Fibroblast of lung (primary cell): ENCODE measurements at places on chromosomes 4 and X.

DNA sequence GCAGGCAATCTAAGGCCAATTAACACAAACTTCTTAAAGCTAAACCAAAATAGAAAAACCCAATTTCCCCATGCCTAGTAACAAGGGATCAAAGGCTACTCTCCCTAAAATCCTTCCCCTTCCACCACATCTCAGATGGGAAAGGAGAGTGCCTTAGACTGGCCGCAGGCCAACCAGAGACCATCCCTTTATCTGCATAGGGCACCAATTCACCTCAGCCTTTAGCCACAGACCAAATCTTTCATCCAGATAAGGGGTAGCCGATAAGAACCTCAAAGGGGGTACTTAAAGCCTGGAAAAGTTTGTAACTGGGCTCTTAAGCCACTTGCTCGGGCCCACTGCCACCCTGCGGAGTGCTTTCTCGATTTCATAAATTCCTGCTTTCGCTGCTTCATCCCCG lies 68.3 kb downstream of the TEX13C start:
- H3K4me1 ChIP-seq: no peaks in the 10 kb centered on the region
- no peak overlapping the region for H3K27ac ChIP-seq
- H3K27me3 ChIP-seq: no peaks in the 10 kb centered on the region
- no peak overlapping the region for H3K4me3 ChIP-seq

DNA sequence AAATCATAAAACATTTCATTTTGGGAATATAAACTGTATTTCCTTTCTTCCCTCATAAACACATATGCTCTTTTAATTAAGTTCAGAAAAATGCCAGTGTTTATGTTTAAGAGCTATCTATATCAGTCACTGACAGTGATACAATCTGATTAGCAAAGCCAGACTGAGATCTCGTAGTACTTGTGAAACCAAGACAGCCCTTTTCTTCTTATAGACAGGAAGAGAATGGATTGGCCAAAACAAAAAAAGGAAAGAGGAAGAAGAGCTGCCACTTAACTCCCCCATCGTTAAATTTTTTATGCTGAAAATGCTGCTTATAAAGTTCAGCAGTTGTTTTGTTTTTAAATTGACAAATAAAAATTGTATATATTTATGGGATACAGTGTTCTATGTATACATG lies 87.4 kb downstream of the PLAC1 start:
- H3K27ac ChIP-seq: no peak overlapping the region
- H3K27me3 ChIP-seq: no peaks in the 10 kb centered on the region
- H3K36me3 ChIP-seq: no peaks in the 10 kb centered on the region
- no peak for DNase-seq
- no peaks in the 10 kb centered on the region for H3K4me1 ChIP-seq

- no peaks in the 10 kb centered on the region for H3K27me3 ChIP-seq
- DNase-seq: no peak
- H3K4me3 ChIP-seq: no peak overlapping the region
- H3K27ac ChIP-seq: no peak overlapping the region
Measured at GRCh38 chrX:68728186-68728585, 80.7 kb downstream of the STARD8 start.

GRCh38 chr4:153611679-153612078 lies 72.4 kb upstream of the TLR2 start:
- H3K4me1 ChIP-seq: peaks cover 3% of the 10 kb centered on the region
- H3K27me3 ChIP-seq: no peaks in the 10 kb centered on the region
- no peak overlapping the region for H3K27ac ChIP-seq
- H3K36me3 ChIP-seq: no peaks in the 10 kb centered on the region
- DNase-seq: peak; percentile 54

- H3K36me3 ChIP-seq: peaks cover 8% of the 10 kb centered on the region
- DNase-seq: no peak
- H3K4me1 ChIP-seq: no peaks in the 10 kb centered on the region
- H3K27ac ChIP-seq: no peak overlapping the region
- no peaks in the 10 kb centered on the region for H3K27me3 ChIP-seq
Measured at GRCh38 chr4:1991596-1992434, 17.0 kb downstream of the NELFA start.

GRCh38 chrX:149456476-149457245 lies 48.4 kb downstream of the IDS start:
- no peaks in the 10 kb centered on the region for H3K36me3 ChIP-seq
- no peak for DNase-seq
- H3K27me3 ChIP-seq: no peaks in the 10 kb centered on the region
- no peak overlapping the region for H3K27ac ChIP-seq
- H3K4me1 ChIP-seq: no peaks in the 10 kb centered on the region

DNA sequence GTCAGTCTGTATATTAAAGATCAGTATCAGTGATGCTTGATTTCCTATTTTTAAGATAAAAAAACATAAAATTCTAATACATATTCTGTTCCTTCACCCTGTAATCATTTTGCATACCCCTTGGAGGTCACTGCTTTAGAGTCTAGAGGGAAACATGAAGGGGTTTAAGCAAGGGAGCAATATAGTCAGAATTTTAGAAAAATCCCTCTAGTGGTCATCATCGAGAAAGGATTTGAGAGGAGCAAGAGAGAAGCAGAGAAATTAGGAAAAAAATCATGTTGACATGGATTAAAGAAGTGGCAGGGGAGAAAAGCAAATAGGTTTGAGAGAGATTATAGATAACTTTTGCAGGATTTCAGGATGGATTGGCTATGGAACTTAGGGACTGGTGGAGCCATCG lies 11.1 kb downstream of the APEX2 start:
- H3K27me3 ChIP-seq: no peaks in the 10 kb centered on the region
- no peak for DNase-seq
- H3K36me3 ChIP-seq: no peaks in the 10 kb centered on the region
- no peaks in the 10 kb centered on the region for H3K4me1 ChIP-seq

GRCh38 chr4:147994491-147995385 lies 262.9 kb downstream of the ARHGAP10 start:
- H3K27me3 ChIP-seq: no peaks in the 10 kb centered on the region
- H3K4me1 ChIP-seq: no peaks in the 10 kb centered on the region
- H3K36me3 ChIP-seq: no peaks in the 10 kb centered on the region
- DNase-seq: no peak
- H3K27ac ChIP-seq: no peak overlapping the region
- no peak overlapping the region for H3K4me3 ChIP-seq

GRCh38 chrX:3504916-3505315 lies 158.5 kb upstream of the MXRA5 start:
- no peaks in the 10 kb centered on the region for H3K36me3 ChIP-seq
- no peak overlapping the region for H3K4me3 ChIP-seq
- H3K27ac ChIP-seq: no peak overlapping the region
- DNase-seq: peak; percentile 33

DNA sequence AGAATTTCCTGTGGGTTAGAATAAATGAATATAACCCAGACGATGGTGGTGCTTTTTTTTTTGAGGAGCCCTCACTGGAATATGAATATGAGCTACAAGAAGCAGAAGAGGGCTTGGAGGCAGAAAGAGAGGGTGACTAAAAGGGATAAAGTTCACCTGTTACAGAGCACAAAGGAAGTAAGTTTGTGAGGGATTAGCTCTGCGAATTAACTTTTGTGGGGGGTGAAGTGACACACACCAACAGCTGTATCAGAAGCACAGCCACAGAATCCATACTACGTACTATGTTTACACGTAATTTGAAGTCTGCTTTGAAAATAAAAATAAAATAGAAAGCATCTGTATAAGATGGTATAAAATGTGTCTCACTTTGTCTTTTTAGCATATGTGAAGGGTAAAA lies 963.6 kb upstream of the DIAPH2 start:
- no peak for DNase-seq
- no peaks in the 10 kb centered on the region for H3K4me1 ChIP-seq
- H3K27me3 ChIP-seq: no peaks in the 10 kb centered on the region
- H3K4me3 ChIP-seq: no peak overlapping the region

- no peak overlapping the region for H3K27ac ChIP-seq
- no peaks in the 10 kb centered on the region for H3K4me1 ChIP-seq
- H3K36me3 ChIP-seq: no peaks in the 10 kb centered on the region
- H3K4me3 ChIP-seq: no peak overlapping the region
- H3K27me3 ChIP-seq: no peaks in the 10 kb centered on the region
Measured at GRCh38 chr4:41795796-41796385, 47.4 kb upstream of the PHOX2B start.

- H3K27me3 ChIP-seq: no peaks in the 10 kb centered on the region
- no peak for DNase-seq
- no peaks in the 10 kb centered on the region for H3K36me3 ChIP-seq
- H3K27ac ChIP-seq: no peak overlapping the region
- H3K4me3 ChIP-seq: no peak overlapping the region
Measured at GRCh38 chr4:128249787-128250668, 37.6 kb downstream of the PGRMC2 start.

GRCh38 chrX:53441531-53442321 lies 7.6 kb upstream of the HSD17B10 start:
- H3K36me3 ChIP-seq: no peaks in the 10 kb centered on the region
- DNase-seq: peak; percentile 63
- no peaks in the 10 kb centered on the region for H3K27me3 ChIP-seq
- peaks cover 2% of the 10 kb centered on the region for H3K4me1 ChIP-seq
- peak overlapping the region; percentile 11 for H3K4me3 ChIP-seq
- peak overlapping the region; percentile 56 for H3K27ac ChIP-seq

GRCh38 chr4:185183622-185184281 lies 20.0 kb downstream of the CFAP97 start:
- no peak overlapping the region for H3K27ac ChIP-seq
- H3K4me1 ChIP-seq: peaks cover 2% of the 10 kb centered on the region
- H3K27me3 ChIP-seq: no peaks in the 10 kb centered on the region
- peak; percentile 81 for DNase-seq
- H3K4me3 ChIP-seq: no peak overlapping the region

GRCh38 chrX:110419512-110419911 lies 60.9 kb downstream of the RTL9 start:
- H3K4me1 ChIP-seq: peaks cover 13% of the 10 kb centered on the region
- peak overlapping the region; percentile 11 for H3K4me3 ChIP-seq
- no peaks in the 10 kb centered on the region for H3K36me3 ChIP-seq
- no peaks in the 10 kb centered on the region for H3K27me3 ChIP-seq

DNA sequence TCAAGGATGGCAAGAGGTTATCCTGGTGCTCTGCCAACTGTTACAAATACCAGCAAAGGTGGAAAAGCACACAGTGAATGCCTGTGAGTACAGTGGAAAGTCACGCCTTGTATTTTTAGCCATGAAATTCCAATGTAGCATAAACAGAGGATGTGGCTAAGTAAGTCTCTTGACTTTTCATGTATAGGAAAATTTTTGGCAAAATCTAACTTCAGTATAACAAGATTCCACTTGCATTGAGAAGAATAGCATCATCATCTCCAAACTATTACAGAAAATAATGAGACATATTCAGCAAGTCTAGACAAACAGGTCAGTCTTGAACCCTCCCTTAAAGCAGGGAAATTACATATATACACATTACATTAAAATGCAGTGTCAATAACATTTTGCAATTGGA lies 7.9 kb downstream of the SLC10A6 start:
- H3K27me3 ChIP-seq: no peaks in the 10 kb centered on the region
- no peak overlapping the region for H3K27ac ChIP-seq
- no peaks in the 10 kb centered on the region for H3K36me3 ChIP-seq

DNA sequence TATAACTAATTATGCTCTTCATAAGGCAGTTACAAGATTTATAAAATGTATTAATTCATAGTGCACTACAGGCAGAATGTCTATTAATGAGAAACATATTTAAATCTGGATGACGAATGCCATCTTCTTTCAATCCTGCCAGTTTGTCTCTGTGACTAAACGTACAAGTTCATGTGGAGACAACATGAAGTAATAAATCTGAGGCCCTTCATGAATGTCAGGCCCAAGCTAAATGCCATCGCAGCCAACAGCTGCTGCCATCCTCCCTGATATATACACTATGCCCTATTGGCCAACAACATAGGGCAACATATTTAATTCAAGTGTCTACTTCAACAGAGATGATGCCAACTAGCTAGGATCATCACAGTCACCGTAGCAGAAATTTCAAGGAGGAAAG lies 43.7 kb downstream of the TSPAN5 start:
- H3K36me3 ChIP-seq: no peaks in the 10 kb centered on the region
- H3K27ac ChIP-seq: no peak overlapping the region
- H3K4me1 ChIP-seq: no peaks in the 10 kb centered on the region
- no peak overlapping the region for H3K4me3 ChIP-seq

DNA sequence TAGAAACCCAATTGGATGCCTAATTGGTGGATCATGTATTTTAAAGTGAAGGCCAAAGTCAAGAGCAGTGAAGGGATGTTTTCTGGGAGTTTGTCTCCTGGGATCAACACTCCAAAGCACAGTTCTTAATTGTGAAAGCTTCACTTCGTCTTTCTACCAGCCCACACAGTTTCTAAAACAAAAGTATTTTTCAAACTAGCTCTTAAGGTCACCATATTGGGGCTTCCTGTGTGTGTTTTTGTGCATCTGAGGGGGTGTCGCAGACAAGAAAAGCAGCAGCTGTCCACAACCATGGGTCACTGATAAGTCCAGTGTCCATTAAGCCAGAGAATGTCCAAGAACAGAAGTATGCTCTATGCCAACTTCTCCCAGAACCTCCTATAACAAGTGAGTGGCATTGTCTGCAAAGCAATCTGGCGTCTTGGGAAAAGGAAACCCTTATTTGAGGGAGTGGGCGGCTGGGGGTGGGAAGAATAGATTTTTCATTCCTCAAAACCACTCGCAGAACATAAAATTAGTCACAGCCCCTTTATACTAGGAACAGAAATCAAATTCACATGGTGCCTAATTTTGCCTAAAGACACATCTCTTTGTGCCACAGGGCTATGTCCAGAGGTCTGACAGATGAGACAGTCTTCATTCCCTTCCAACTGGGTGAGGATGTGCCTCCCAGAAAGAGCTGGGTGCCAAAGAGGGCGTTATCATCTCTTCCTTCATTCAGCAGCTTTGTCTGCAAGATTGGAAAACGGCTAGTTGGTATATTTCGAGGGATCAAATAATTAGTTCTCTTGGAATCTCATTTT lies 610.4 kb downstream of the BCOR start:
- no peaks in the 10 kb centered on the region for H3K36me3 ChIP-seq
- DNase-seq: no peak
- H3K4me3 ChIP-seq: no peak overlapping the region
- H3K27ac ChIP-seq: no peak overlapping the region

DNA sequence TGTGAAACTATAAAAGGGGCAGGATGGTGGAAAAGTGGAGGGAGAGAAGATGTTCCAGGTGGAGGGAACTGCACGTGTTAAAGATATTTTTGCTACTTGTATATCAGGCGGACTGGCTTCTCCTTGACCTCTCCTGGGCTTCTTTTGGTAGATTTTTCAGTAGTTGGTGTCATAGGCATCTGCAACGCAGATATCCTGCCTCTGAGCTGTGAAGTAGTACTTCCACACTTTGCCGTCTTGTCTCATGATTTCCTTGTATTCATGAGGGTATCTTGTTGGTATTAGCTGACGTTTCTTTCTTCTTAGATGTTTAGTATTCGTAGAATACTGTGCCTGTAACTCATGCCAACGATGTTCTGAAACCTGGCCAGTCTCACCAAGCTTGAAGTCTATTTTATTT lies 81.0 kb downstream of the WWC2 start:
- no peaks in the 10 kb centered on the region for H3K27me3 ChIP-seq
- DNase-seq: no peak
- no peak overlapping the region for H3K27ac ChIP-seq
- no peak overlapping the region for H3K4me3 ChIP-seq
- peaks cover 5% of the 10 kb centered on the region for H3K4me1 ChIP-seq

- no peak overlapping the region for H3K27ac ChIP-seq
- no peaks in the 10 kb centered on the region for H3K4me1 ChIP-seq
- no peaks in the 10 kb centered on the region for H3K27me3 ChIP-seq
- peak; percentile 1 for DNase-seq
- H3K36me3 ChIP-seq: no peaks in the 10 kb centered on the region
Measured at GRCh38 chr4:60463857-60464502, 736.1 kb upstream of the ADGRL3 start.
